ENCODE measurements at places on chromosomes 7 and 10.

- no peak for DNase-seq
Measured at GRCh38 chr7:140866926-140867325, 57.8 kb downstream of the BRAF start.

DNA sequence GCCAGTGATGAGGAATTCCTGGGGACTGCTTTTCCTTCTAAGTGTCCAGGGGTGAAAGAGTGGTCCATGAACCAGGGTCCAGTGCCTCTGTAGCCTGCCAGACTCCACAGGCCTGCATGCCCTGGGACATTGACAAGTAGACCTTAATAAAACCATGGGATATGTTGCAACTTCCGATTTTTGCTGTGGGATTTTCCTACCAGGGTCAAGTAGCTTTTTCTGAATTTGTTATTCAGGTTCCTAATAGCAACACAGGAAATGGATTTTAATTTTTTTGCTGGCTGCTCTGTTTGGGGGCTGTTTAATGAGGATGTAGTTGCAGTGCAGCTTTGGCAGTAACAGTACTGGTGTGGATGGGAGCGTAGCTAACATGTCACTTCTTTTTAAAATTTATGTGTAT, 42.1 kb downstream of the WBP1L start:
- DNase-seq: no peak

DNA sequence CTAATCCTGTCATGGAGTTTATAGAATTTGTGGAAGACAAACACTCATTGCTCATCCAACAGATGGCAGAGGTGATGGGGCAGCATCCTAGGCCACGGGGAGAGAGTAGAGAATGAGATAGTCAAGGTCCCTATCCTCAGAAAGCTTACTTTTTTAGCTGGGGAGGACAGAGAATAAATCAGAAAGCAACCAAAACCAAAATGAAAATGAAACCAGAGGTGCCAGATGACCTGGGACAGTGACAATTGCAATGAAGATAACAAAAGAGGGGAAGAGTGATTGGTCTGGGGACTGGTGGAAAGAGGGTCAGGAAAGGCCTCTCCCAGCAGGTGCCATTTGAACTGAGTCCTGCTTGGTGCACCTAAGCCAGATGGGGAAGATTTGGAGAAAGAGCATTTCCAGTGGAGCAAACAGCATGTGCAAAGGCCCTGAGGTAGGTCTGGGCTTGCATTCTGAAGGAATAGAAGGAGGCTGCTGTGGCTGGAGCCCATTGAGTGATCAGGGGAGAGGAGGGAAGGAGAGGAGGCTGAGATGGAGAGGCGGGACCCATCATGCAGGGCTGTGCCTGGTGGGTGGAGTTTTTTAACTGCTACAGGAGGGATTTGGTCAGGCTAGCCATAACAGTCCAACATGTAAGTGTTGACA, 164.1 kb downstream of the RPS24 start:
- no peak for DNase-seq

GRCh38 chr7:158586499-158587161, 993 bp downstream of the PTPRN2 start:
- DNase-seq: no peak

- no peak for DNase-seq
Measured at GRCh38 chr10:70228491-70228890, 4.7 kb downstream of the PPA1 start.

DNA sequence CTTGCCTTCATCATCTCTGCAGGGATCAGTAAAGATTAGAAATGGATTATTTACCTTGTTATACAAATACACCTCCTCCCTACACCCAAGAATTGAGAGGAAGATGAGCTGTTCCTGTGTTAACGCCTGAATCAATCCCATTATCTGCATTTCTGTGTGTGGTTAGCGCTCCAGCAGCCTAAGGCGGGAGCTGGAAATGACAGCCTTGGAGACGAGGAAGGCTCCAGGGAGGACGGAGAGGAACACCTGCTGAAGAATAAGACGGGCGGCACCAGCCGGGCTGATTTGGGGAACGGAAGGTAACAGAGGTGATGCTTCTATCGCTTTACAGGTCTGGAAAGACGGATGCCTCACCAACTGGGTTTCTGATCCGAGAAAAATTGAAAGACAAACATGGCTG, 34.2 kb upstream of the DDC start:
- no peak for DNase-seq

DNA sequence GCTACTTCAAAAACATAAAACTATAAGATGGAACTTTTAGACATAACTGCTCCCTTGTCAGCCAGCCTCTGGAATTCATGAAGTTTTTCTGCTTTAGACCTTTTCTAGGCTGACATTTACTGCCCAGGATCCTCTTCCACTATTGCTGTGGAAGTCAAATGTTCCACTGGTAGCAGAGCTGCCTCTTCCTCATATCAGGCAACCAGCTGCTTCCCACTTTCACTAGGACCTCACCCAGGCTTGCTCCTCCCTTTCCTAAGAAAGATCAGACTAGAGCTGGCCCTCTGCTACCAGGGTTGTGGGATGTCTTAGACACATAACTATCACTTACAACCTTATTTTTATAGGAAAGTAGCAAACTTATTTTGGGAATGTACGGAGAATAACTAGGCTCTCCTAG, 121.5 kb downstream of the CTTNBP2 start:
- no peak for DNase-seq

GRCh38 chr7:50119815-50120637, 27.0 kb upstream of the ZPBP start:
- no peak for DNase-seq

- DNase-seq: no peak
Measured at GRCh38 chr10:26528715-26529393, 90.7 kb downstream of the APBB1IP start.

DNA sequence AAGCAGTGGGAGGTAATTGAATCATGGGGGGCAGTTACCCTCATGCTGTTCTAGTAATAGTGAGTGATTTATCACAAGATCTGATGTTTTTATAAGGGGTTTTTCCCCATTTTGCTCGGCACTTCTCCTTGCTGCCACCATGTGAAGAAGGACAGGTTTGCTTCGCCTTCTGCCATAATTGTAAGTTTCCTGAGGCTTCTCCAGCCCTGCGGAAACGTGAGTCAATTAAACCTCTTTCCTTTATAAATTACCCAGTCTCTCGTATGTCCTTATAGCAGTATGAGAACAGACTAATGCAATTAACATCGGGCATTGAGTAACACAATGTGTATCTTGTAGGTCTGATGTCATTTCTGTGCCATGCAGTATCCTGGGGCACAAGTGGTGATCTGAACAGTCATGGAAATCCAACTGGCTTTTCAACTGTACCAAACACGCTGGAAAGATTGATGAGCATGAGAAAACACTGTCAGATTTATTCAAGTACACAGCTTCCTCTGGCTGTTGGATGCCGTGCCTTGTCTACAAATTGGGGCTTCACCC, 208.6 kb upstream of the KIAA1217 start:
- no peak for DNase-seq

- DNase-seq: no peak
Measured at GRCh38 chr10:119412244-119413092, 130.1 kb downstream of the RGS10 start.

DNA sequence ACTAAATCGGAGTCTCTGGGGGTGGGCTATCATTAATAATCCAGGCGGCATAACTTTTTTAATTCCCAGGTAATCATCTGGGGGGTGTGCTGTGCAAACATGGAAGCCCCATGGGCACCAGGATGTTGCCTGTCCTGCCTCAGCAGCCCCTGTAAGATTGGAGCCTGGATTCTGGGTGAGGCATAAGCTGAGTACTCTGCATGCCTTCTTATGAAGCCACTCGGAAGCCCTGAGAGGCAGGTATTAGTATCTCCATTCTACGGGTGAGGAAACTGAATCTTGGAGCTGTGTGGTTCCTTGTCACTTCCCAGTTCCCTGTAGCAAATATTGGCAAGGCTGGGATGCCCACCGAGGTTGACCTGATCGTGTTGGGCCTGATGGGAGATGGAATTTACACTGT, 7.4 kb upstream of the OPN4 start:
- no peak for DNase-seq

DNA sequence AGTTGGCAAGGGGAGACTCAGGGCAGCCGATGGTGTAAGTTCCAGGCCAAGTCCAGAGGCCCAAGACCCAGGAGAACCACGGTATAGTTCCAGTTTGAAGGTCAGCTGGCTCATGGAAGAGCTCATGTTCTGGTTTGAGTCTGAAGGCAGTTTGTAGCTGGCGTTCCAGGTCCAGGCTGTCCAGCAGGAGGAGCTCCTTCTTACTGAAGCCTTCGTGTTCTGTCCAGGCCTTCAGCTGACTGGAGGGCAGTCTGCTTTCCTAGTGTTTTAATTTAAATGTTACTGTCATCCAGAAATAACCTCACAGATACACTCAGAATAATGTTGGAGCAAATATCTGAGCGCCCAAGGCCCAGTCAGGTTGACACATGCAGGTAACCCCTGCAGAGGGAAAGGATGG, 4.2 kb downstream of the SUN1 start:
- no peak for DNase-seq

DNA sequence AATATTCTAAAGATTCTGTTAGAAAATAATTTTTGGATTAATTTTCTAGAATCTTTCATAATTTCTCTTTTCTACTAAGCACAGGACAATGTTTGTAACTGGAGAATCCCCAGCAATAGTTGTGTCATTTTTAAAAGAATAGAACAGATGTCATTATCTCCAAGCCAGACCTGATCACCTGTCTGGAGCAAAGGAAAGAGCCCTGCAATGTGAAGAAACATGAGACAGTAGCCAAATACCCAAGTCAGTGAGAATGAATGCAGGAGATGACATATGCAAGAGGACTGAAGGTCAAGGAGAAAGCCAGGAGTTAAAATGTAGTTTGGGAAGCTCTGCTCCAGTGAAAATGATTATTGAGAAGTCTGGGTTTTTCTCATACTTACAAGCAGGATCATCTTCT, 25.4 kb upstream of the ZNF138 start:
- DNase-seq: no peak

DNA sequence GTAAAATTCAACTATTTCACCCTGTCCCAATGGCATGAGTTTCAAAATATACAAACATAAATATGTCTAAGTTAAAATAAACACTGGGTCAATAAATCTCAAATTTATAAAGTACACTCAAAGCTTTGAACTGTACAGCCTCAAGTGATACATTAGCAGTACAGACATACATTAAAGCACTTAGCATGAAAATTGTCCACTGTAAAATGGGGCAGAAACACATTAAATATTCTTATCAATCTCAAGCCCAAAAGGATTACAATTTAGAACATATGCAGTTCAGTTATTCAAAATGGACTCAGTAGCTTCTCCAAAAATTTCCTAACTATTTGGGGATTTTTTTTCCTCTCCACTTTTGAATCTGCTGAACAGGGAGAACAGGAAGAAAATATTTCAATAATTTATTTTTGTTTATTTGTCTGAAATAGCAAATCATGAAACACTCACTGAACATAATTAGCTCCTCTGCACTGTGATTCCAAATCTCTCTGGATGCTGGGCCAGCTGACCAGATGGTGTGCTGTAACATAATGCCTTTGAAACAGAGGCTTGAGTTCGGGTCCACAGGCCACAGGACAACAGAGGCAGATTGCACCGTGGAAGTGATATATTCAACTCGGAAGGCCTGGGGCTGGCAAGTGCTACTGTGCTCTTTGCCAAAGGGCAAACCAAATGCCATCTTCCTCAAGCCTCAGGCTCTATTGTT, 248.9 kb upstream of the LRRN3 start:
- no peak for DNase-seq

- DNase-seq: no peak
Measured at GRCh38 chr7:143269251-143269650, 6.0 kb downstream of the GSTK1 start.

DNA sequence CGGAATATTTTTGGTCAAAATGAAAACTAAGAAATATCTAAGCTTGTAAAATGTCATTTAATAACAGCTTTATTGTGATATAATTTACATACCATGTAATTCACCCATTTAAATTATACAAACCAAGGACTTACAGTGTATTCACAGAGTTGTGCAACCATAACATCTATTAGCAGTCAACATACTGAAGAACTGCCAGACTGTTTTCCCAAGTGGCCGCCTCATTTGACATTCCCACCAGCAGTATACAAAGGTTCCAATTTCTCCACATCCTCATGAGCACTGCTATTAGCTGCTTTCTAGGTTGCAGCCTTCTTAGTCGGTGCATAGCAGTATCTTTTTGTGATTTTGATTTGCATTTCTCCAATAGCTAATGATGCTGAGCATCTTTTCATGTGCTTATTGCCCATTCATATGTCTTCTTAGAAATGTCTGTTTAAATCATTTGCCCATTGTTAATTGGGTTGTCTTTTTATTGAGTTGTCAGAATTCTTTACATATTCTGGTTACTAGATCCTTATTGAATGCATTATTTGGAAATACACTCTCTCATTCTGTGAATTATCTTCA, 153.0 kb upstream of the FGFR2 start:
- DNase-seq: no peak

DNA sequence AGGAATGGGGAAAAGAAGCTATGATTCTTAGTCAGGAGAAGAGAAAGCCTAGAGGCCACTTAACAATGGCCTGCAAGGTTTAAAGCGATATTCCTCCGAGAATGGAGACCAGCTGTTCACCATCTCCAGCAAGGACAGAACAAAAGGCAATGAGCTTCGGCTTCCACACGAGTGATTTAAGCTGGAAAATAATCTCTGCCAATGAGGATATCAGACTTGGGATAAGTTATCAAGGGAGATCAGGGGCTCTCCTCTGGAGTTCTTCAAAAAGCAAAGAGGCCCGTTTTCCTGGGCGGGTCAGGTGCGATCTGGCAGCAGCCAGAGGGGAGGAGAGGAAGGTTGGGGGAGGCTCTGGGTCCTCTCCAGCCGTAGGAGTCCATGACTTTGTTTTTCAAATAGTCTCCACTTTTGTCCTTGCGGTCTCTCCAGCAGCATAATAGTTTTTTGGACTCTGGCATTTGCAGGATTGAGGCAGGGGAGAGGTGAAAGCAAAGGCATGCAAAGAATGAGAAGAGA, 211.3 kb downstream of the SKIDA1 start:
- DNase-seq: no peak

GRCh38 chr10:114754445-114755320, 66.9 kb upstream of the FHIP2A start:
- no peak for DNase-seq

DNA sequence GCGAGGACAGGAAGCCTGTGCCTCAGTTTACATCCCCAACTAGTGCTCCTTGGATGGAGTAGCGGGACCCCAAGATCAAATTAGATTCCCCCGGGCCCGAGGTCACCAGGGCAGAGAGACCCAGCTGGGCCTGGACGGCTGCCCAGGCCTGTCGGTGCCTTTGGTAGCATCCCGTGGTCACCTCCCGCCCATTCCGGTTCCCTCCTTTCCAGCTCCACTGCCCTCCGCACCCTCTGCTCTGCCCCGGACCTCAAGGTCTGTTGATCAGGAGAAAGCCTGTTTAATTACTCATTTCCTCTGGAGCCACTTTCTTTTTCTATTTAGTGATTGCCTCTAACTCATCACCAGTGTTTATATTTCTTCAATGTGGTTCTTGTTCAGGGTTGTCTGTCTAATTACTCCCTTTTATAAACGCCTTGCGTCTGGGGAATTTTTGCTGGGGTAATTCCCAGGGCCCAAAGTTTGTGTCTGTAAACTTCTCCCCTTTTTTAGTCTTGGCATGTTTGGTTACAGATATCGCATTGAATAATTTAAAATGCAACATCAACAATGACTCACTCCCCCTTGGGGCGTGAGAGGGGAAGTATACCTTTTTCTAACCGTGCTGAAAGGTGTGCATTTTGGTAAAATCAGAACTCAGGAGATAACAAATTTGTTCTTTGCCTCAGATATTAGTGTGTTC, 1.9 kb downstream of the FOXK1 start:
- DNase-seq: no peak

GRCh38 chr7:51591223-51591622, 274.6 kb upstream of the COBL start:
- DNase-seq: no peak
